ENCODE measurements at places on chromosomes 16 and 17. TPM values are rescaled to one million over a fixed set of nuclear protein-coding genes. Genes with fewer than 3 reads are reported as not detected.

DNA sequence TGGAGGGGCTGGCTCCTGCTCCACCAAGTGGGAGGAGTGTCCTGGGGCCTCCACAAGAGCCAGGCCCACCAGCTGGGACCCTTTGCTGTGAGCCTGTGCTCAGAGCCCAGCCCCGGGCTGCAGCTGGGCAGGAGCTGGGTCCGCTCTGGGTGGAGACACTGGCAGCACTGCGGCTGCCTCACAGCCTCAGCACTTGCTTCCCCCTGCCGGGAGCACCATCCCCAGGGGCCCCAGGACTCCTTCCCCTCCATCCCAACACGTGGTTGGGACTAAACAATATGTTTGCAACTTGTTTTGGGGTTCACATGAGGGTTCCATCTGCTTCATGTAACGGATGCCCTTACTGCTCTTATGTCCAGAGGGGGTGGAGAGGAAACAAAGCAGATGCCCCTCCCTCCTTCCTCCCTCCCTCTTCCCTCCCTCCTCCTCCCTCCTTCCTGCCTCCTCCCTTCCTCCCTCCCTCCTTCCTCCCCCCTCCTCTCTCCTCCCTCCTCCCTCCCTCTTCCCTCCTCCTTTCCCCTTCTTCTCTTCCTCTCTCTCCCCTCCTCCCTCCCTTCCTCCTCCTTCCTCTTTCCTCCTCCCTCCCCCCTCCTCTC, 16.3 kb upstream of the CBFA2T3 start:
- H3K4me1 ChIP-seq = no peaks in the 10 kb centered on the region
- H3K4me3 ChIP-seq = no peak overlapping the region
- peaks cover 3% of the 10 kb centered on the region for H3K27me3 ChIP-seq
- no peak overlapping the region for H3K27ac ChIP-seq

Gene GP2
- total RNA-seq = not detected

GRCh38 chr17:83014940-83015910, 64.2 kb upstream of the METRNL start:
- DNase-seq = no peak
- H3K27me3 ChIP-seq = no peaks in the 10 kb centered on the region
- no peak overlapping the region for H3K27ac ChIP-seq
- H3K4me3 ChIP-seq = no peak overlapping the region
- H3K36me3 ChIP-seq = no peaks in the 10 kb centered on the region

GRCh38 chr16:24718967-24719521, 10.4 kb upstream of the TNRC6A start:
- no peak overlapping the region for H3K4me3 ChIP-seq
- peaks cover 14% of the 10 kb centered on the region for H3K4me1 ChIP-seq
- no peak for DNase-seq
- peaks cover 5% of the 10 kb centered on the region for H3K27me3 ChIP-seq
- no peak overlapping the region for H3K27ac ChIP-seq
- no peaks in the 10 kb centered on the region for H3K36me3 ChIP-seq

DNA sequence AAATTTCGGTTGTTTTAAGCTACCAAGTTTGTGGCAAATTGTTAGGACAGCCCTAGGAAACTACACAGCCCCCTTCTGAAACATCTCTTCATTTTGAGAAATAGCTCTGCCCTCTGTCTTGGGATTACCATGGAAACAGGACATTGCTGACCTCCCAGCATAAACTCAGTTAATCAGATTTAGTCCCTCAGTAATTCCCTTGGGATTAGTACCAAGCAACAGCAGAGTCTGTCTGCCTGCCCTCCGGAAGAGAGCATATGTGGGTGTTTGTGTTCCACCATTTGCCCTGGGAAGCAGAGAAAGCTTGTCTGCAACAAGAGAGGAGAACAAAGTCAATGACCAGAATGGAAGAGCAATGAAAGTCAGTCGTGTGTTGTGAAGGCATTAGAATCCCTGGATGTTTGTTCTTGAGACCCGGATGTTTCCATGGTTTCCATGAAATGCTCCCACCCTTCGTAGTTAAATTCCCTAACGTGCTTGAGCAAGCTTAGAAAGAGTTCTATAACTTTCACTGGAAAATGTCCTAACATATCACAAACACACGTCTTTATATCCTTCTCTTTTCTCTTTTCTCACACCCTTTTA, 26.2 kb downstream of the NUDT7 start:
- no peak overlapping the region for H3K4me3 ChIP-seq
- H3K27me3 ChIP-seq = peaks cover 10% of the 10 kb centered on the region
- H3K27ac ChIP-seq = no peak overlapping the region
- no peaks in the 10 kb centered on the region for H3K4me1 ChIP-seq
- no peaks in the 10 kb centered on the region for H3K36me3 ChIP-seq

DNA sequence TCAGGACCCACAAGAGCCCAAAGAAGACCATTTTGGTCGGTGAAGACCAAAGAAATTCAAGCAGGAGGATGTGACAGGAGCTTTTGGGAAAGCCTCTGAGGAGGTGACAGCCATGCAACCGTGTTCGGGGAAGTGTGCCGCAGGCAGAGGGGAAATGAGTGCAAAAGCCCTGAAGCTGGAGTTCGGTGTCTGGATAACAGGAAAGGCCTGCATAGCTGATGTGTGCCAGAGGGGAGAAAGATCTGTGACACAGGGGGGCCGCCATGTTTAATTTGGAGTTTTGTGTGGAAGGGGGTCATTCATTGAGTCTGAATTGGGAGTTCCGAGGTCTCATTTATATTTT, 870 bp upstream of the ZC3H7A start:
- H3K4me3 ChIP-seq = peak overlapping the region; percentile 92
- H3K27me3 ChIP-seq = no peaks in the 10 kb centered on the region
- H3K4me1 ChIP-seq = peaks cover 69% of the 10 kb centered on the region
- DNase-seq = no peak
- H3K36me3 ChIP-seq = peaks cover 34% of the 10 kb centered on the region

DNA sequence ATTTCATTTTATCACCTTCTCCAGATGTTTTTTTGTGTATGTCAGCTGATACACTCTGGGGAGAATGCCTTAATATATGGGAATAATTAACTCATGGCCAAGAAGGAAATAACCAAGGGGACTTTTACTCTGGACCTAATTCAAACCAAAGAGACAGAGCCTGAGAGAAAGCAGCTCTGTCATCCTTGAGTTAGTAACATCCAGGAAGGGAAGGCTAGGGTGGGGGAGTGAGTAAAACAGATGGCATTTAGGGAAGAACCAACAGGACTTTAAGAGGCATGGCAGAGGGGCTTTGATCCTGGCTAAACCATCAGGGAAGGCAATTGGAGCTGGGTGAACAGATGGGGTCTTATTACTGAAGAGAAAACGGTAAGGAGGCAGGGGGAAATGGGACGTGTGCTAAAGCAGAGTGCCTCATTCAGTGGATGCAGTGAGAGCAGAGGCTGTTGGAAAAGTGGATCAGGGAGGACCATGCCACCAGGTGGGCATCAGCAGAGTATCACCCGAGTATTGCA, 2.5 kb upstream of the SMPD3 start:
- H3K27me3 ChIP-seq = peaks cover 25% of the 10 kb centered on the region
- H3K4me1 ChIP-seq = peaks cover 5% of the 10 kb centered on the region
- no peak for DNase-seq
- H3K4me3 ChIP-seq = no peak overlapping the region
- H3K36me3 ChIP-seq = no peaks in the 10 kb centered on the region
- H3K27ac ChIP-seq = no peak overlapping the region

GRCh38 chr17:59897090-59897489, 4.2 kb downstream of the RPS6KB1 start:
- peaks cover 9% of the 10 kb centered on the region for H3K36me3 ChIP-seq
- H3K4me1 ChIP-seq = peaks cover 42% of the 10 kb centered on the region
- peaks cover 3% of the 10 kb centered on the region for H3K27me3 ChIP-seq
- no peak for DNase-seq
- H3K4me3 ChIP-seq = no peak overlapping the region

GRCh38 chr17:40071313-40072039, 8.7 kb downstream of the THRA start:
- no peak overlapping the region for H3K4me3 ChIP-seq
- DNase-seq = no peak
- H3K27me3 ChIP-seq = peaks cover 3% of the 10 kb centered on the region
- H3K4me1 ChIP-seq = peaks cover 42% of the 10 kb centered on the region

Gene ERAL1
- total RNA-seq = 61.5 TPM

DNA sequence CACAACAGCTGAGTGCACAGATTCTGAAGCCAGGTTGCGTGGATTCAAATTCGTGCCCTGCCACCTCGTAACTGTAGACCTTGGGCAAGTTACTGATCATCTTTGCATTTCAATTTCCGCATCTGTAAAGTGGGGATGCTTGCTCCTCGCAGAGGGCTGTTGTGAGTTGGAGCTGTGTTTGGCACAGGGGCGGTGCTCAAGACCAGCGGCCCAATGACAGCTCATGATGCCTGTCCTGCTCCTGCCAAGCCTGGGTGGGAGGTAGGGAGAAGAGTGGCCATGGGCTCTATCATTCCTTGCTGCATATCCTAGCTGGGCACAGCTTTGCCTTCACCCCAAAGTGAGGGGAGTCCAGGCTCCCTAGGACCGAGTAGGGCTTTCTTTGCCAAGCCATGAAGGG, 12.6 kb downstream of the NXPH3 start:
- H3K4me3 ChIP-seq = no peak overlapping the region
- no peaks in the 10 kb centered on the region for H3K27me3 ChIP-seq
- DNase-seq = no peak

Gene PLXDC1
- 0.60 TPM for total RNA-seq

Gene KRT25
- total RNA-seq = not detected

Gene CCL8
- not detected for total RNA-seq

Gene PERCC1
- not detected for total RNA-seq

Gene GPR179
- not detected for total RNA-seq

Gene CHRNE
- total RNA-seq = 0.52 TPM

DNA sequence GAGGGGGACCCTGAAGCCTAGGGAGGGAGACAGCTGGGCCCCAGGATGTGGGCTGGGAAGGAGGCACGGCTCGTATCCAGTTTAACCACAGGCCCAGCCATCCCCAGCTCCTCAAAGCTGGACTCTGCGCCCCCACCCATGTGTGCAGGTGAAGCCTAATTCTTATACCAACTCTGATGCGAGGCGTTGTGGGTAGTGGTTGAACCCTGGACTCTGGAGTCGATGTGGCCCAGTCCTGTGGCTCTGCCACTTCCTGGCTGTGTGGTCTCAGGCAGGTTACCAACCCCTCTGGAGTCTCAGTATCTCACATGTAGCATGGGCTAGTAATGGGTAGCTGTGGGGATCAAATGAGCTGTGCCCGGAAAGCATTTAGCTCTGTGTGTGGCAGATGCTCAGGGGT, 60.4 kb upstream of the TOB1 start:
- H3K27me3 ChIP-seq = peaks cover 28% of the 10 kb centered on the region
- no peaks in the 10 kb centered on the region for H3K36me3 ChIP-seq
- no peak overlapping the region for H3K27ac ChIP-seq
- H3K4me1 ChIP-seq = peaks cover 18% of the 10 kb centered on the region
- H3K4me3 ChIP-seq = no peak overlapping the region

DNA sequence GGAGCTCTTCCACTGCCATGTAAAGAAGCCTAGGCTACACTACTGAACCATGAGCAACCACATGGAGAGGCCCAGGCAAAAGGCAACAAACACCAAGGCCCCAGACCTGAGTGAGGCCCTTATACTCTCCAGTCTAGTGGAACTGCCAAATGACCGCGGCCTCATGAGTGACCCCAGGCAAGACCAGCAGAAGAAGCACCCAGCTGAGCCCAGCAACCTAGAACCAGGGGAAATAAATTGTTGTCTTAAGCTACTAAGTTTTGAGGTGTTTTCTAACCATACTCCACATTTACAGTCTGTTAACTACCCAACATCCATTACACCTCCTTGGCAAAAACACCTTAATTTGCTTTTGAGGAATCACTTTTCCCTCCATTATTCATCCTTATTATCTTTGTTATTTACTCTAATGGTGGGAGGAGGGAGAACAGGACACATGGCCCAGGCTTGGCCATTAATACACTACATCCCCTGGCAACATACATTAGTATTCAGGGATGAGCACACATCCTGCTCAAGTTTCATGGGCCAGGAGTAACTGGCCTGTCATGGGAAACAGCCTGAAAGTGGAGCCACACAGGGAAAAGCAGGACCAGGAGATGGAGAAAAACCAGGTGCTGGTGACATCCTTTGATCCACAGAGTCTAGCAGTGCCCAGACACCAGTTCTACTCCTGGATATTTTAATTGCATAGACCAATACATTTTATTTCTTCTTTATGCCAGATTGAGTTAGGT, 26.2 kb downstream of the SLC39A11 start:
- no peak overlapping the region for H3K4me3 ChIP-seq
- no peaks in the 10 kb centered on the region for H3K27me3 ChIP-seq
- no peaks in the 10 kb centered on the region for H3K4me1 ChIP-seq

DNA sequence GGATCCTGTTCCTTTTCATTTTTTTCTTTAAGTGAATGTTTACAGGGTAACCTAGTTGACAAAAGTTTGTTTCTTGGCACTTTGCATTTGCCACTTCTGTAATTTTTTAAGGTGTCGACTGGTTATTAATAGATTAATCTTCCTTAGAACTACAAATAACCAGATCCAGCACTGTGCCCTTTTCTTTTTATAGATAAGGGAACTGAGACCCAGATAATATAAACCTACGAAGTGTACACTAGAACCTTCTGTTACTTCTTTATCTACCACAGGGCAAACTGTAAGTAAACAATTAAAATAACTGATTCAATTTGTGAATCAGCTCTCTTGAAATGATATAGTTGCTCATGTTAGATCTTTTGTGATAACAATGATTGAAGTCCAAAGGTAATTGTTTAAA, 55.4 kb downstream of the NLK start:
- no peak for DNase-seq
- no peak overlapping the region for H3K27ac ChIP-seq
- H3K4me1 ChIP-seq = no peaks in the 10 kb centered on the region
- H3K36me3 ChIP-seq = no peaks in the 10 kb centered on the region
- H3K4me3 ChIP-seq = no peak overlapping the region
- H3K27me3 ChIP-seq = no peaks in the 10 kb centered on the region

- H3K4me1 ChIP-seq = peaks cover 4% of the 10 kb centered on the region
- H3K27ac ChIP-seq = no peak overlapping the region
- no peak overlapping the region for H3K4me3 ChIP-seq
- no peak for DNase-seq
These were observed 87.5 kb upstream of the WSB1 start for GRCh38 chr17:27206447-27206846.

DNA sequence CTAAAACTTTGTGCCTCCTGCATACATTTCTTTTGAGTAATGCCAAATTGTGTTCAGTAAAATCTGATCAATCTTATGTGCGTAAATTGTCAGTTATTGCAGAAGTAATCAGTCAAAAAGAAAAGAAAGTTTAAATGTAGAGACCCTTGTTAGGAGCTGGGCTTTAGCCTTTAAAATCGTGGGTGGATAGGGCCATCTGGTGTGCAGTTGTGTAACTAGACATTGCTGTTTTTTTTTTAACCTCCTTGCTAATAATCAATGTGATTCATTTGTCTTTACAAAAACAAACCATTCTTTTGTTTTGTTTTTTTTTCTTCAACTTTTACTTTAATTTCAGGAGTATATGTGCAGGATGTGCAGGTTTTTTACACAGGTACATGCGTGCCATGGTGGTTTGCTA, 5.3 kb upstream of the WWOX start:
- H3K4me1 ChIP-seq = peaks cover 7% of the 10 kb centered on the region
- DNase-seq = no peak
- peaks cover 3% of the 10 kb centered on the region for H3K36me3 ChIP-seq

DNA sequence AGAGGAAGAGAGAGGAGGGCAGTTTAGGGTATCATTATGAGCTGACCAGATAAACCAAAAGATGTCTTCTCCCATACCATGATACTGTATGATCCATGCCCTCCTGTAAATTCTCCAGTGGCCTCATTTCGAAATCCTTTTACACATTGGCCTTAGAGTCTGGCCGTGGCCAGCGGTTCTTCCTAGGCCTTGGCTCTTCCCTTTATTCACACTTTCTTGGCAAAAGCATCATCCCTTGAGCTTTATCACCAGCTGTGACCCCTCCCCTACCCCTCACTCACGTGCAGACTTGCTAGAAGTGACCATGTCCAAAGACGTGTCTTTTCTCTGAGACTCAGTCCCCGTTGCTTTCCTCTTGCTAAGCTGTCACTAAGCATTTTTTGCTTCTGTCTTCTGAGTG, 22.8 kb downstream of the KATNIP start:
- no peak overlapping the region for H3K27ac ChIP-seq
- H3K27me3 ChIP-seq = no peaks in the 10 kb centered on the region
- no peaks in the 10 kb centered on the region for H3K4me1 ChIP-seq

Measured in activated T-helper 1 cell treated with anti-CD3 and anti-CD28 coated beads, Interleukin-12 subunit alpha, Interleukin-12 subunit beta, Interleukin-2, Interleukin-4 antibody, amounts not matched to agents 30 ng/mL and 10 ng/mL and 1 ng/mL, durations not matched to agents 14 hours and 24 hours and 36 hours (primary cell).